NB4 (cell line): ENCODE measurements at places on chromosomes 12 and 14.

GRCh38 chr12:101491329-101491728 lies 16.2 kb downstream of the SPIC start:
- DNase-seq, result no peak

DNA sequence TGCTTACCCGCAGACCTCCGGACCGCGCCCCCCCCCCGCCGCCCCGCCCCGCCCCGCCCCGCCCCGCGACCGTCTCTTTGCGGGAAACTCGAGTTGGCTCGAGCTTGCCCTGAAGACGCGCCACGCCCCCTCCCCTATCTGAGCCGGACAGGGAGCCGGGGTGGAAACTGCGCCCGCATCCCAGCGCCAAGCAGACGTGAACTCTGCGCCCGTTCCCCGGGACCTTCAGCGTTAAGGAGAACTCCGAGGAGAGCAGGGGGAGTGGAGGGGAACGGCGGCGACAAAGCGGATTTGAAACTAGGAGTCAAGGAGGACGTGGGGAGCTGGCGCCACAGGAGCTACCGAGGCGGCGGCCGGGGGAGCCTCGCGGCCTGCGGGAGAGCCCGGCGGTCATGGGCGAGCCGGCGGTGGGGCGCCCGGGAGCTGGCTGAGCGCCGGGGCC lies at the start of gene KCNK13:
Gene KCNK13, plus strand, starts transcription at position 310 of the 442 bp plus-strand sequence. CDS start 212 bp downstream, outside the sequence.
- DNase-seq, result peak; percentile 41

- no peak for DNase-seq
These were observed 196.3 kb downstream of the EPS8 start for GRCh38 chr12:15592934-15593333.

GRCh38 chr12:81530352-81530751 lies 228.8 kb downstream of the PPFIA2 start:
- DNase-seq, result no peak

DNA sequence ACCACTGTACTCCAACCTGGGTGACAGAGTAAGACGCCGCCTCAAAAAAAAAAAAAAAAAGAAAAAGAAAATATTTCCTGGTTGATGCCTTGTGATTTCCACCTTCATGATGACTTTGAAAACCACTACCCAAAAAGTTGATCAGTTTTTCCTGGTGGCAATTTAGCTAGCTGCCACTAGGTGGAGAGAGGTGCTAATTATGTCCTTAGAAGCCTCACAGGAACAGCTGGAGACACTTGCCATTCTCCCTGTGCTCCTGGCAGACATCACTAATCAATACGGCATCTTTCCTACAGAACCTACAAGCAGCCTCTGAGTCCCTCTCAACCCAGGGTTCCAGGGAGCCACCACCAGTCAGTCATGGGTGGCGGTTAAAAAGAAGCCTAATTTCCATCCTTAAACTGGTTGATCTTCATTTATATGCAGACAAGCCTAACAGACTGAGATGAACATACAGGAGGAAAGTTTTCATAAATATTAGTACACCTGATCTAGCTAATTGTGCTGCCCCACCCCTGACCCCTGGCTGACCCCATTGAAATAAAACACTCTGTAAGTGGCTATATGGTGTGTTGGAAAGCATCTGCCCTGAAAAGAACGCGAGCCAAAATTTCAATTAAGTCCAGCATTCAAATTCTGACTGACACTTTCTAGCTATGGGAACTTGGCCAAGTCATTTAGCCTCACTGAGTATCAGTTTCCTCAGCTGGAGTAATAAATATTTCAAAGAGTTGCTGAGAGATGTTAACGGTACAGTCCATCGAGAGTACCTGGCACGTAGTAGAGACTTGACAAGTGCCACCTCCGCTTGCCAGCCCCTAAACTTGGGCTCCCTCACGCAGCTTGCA lies 6.2 kb upstream of the OAS1 start:
- DNase-seq, result peak; percentile 69

GRCh38 chr12:91422811-91423692 lies 240.4 kb upstream of the DCN start:
- DNase-seq, result no peak

GRCh38 chr14:59020382-59020781 lies 168.1 kb upstream of the DAAM1 start:
- DNase-seq, result peak; percentile 21

DNA sequence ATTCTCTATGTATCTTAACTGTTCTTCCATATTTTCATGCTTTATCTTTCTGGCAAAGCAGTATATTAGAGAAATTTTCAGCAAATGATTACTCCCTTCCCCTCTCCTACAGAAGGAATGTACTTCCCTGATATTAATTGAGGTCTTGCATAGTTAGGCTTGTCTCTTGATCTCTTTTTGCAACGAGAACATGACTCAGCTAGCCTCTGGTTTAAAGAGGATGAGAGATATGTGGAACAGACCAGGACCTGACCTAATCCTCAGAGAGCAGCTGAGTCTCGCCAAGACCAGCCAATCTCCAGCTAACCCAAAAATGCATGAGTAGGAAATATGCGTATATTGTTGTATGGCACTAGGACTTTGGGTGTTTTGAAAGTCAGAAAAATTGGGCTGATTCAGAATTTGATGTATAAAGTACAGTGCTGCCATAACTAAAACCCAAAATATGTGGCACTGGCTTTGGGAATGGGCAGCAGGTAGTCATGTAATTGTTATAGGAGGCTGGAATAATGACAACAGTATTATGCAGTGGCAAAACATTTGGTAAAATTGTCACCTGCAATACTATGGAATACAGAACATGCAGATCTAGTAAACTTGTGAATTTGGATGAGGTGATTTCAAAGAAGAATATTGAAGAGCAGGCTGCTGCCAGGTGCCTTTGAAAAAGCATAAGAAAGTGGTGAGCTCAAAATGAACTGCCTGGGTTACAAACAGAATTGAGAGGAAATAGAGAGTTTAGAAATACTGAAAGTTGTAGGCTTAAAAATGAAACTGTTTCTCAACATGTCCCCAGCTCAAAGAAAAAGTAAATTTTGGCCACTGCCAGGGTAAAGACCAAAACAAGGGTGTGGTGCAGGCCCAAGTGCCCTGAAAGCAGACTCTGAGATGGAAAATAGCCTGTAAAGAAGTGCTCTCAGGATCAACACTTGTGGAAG lies 9.3 kb upstream of the USP15 start:
- peak; percentile 58 for DNase-seq

- no peak for DNase-seq
These were observed 34.4 kb upstream of the CCNT1 start for GRCh38 chr12:48750769-48751356.

GRCh38 chr12:4445156-4446101 lies at the start of gene FGF6:
FGF6 (minus strand) TSS chr12:4445815; CDS start chr12:4445570, 245 bp downstream.
- no peak for DNase-seq

- peak; percentile 92 for DNase-seq
These were observed 542 bp downstream of the SRSF5 start for GRCh38 chr14:69767369-69767999.

DNA sequence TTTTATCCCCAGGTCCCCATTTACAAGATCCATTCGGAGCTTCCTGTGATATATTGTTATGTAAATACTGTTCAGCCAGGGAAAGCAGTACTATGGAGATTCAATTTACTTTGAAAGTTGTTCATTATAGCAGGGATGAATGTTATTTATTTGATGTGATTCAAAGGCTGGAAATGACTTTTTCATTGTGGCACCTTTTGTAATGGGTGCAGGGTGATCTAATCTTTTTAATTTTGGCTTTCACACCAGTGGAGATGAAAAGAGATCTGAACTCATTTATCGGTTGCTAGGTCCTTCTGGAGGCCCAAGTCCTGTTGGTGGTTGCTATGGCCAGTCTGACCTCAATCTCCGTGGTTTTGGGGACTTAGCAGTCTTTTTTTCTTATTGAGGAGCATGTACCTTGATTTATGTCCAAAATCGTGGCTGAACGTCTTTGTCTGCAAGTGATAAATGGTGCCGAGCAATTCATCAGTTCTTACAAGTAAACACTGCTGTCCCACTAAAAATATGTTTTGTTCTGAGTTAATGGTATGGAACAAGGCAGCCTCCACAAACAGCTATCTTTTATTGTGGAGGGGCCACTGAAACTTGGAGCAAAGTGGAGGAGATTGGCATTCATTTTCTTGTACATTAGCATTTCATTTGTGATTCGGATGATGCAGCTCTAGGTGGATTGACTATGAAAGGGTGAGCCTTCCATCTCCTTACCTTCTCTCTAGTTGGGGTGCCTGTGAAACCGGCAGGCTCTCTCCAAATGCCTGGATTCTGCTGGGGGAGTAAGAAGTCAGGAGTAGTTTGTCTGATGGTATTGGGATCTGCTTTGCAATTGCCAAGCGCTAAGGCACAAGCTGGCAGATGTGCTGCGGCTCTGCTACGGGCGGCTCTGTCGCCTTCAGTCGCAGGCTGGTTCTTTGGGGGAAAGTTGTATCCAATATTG lies 2.0 kb downstream of the RMST start:
- no peak for DNase-seq

- peak; percentile 66 for DNase-seq
These were observed 142.3 kb upstream of the TMPO start for GRCh38 chr12:98373025-98373554.

DNA sequence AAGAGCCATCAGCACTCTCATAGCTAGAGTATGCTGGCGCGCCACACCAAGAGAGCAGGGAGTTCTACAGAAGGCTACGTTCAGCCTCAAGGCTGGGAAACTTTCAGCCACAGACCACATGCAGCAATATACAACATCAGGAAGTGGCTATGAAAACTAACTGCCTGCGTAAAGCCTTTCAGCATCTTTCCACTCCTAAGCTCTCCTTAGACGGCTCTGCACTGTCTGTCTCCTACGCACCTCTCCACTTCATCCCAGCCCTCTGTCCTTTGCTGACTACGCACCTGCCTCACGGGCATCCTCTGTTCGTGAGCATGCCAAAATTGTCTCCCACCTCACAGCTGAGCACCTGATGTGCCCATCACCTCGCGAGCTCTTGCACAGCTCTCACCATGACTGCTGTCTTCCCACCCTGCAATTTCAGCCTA lies 9.7 kb downstream of the MPHOSPH9 start:
- no peak for DNase-seq

GRCh38 chr12:131011165-131012079 lies 57.7 kb downstream of the ADGRD1 start:
- DNase-seq, result no peak

DNA sequence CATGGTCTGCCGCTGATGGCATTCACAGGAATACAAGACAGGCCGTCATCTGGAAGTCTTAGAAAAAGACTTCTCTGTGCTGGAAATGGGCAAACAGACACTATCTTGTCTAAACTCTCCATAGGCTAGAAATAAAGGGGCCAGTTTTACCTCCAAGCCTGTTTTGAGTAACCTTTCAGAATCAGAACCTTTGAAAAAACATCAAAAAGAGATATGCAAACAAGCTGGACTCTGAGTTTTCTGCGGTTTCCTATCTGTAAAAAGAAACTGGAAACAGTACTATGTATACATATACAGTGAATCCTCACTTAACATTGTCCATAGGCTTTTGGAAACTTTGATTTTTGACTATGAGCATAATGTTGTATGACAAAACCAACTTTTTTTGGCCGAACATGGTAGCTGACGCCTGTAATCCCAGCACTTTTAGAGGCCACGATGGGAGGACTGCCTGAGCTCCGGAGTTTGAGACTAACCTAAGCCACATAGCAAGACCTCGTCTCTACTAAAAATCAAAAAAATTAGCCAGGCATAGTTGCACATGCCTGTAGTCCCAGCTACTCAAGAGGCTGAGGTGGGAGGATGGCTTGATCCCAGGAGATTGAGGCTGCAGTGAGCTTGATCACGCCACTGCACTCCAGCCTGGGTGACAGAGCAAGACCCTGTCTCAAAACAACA lies 92.9 kb upstream of the MAX start:
- DNase-seq, result no peak

- no peak for DNase-seq
These were observed 155.6 kb upstream of the IFNG-AS1 start for GRCh38 chr12:67833602-67834001.

GRCh38 chr14:92675976-92676375 lies 72.5 kb downstream of the LGMN start:
- DNase-seq, result peak; percentile 56

DNA sequence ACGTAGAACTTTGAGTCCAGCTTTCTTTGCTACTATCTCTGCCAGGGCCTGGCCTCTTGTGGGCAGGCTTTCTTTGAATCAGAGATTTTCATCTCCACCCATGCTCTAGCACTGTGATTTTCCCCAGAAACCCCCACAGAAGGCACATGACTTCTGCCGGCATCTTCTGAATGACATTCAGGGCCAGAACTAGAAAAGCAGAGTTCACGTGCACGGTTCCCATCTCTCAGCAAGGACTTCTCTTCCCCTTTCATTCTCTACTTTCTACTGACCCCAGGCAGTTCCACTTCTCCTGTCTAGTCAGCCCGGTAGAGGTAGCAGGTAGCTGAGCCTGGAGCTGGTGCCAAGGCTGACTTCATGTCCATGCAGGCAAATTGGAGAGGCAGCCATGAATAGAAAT lies 26.9 kb downstream of the BATF start:
- DNase-seq, result no peak

DNA sequence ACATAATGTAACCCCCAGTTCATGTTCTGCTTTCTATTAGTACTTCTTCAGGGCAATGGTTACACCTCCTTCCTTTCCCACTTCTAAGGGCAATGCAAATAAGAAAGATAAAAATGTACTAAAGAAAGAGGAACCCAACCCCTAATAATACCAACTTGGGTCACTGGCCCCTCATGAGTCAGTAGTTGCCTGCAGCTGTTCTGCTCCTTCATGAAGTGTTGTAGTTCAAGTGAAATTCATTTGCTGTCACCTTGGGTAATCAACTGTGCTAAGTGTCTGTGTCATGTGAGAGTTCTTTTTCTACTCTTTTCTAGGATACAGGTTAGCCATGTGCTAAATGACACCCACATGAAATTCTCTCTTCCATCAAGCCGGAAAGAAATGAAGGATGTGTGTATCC lies 91.8 kb downstream of the PLXNC1 start:
- DNase-seq, result peak; percentile 93

- DNase-seq, result no peak
These were observed 1.3 kb downstream of the TM7SF3 start for GRCh38 chr12:27012982-27013255.

- DNase-seq, result peak; percentile 36
These were observed 349.2 kb upstream of the LMO3 start for GRCh38 chr12:16955083-16955657.

DNA sequence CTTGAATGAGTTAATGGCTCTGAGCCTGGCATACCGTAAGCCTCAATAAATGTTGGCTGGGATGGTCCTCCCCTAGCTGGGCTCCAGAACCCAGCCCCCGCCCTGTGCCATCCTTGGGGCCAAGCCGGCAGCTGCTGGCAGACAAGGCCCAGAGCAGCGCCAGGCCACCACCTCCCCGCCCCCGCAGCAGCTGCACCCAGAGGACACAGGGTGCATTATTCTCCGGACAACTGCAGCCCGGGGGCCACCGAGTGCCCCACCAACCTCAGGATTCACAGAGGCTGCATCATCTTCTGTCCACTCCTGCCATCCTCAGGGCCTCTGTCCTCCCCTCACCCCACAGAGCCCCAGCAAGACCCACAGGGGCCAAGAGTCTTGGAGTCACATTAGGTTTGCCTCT lies 92.7 kb downstream of the NCOR2 start:
- DNase-seq, result no peak

- no peak for DNase-seq
These were observed 2.1 kb downstream of the SLC39A2 start for GRCh38 chr14:21001218-21001617.

- no peak for DNase-seq
These were observed 18.9 kb downstream of the C2CD5 start for GRCh38 chr12:22525426-22525825.
